Hindlimb muscle (tissue), 1 donor: ENCODE measurements at places on chromosomes 12 and 14.

GRCh38 chr14:83777516-83777915 lies 1752.4 kb upstream of the FLRT2 start:
- no peak for DNase-seq

GRCh38 chr14:69237142-69237541 lies 22.8 kb upstream of the GALNT16 start:
- DNase-seq = no peak

- no peak for DNase-seq
Observed at GRCh38 chr12:93080994-93081809, 152.1 kb upstream of the EEA1 start.

GRCh38 chr12:24950231-24950834 lies 1.4 kb upstream of the BCAT1 start:
- no peak for DNase-seq

DNA sequence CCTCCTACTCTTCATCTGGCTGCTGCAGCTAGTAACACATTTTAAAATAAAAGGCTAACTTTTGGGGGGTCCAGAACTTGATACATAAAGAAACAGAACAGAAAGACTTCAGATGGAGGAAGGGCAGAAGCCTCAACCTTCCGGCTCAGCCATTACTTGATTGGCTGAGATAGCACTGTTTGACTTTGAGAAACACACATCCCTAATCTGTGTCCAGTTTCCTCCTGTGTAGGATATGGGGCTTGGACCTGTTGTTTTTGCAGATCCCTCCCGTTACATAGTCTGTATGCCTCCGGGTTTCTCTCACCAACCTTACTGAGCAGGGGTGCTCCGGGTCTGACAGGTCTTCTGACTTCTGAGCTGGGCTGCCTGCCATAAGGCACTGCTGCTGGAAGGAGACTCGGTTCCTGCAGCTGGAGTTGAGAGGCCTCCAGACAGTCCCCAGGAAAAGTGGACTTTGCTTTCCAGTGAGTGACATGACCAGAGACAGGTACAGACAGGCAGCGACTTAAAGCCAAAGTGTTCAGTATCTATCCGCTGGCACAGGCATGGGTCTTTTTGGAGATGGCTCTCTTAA lies 8.3 kb upstream of the ZNF641 start:
- no peak for DNase-seq

GRCh38 chr12:42504049-42504448 lies 85.5 kb downstream of the PRICKLE1 start:
- DNase-seq = no peak

GRCh38 chr12:102765736-102766135 lies 151.3 kb downstream of the PAH start:
- DNase-seq = no peak

DNA sequence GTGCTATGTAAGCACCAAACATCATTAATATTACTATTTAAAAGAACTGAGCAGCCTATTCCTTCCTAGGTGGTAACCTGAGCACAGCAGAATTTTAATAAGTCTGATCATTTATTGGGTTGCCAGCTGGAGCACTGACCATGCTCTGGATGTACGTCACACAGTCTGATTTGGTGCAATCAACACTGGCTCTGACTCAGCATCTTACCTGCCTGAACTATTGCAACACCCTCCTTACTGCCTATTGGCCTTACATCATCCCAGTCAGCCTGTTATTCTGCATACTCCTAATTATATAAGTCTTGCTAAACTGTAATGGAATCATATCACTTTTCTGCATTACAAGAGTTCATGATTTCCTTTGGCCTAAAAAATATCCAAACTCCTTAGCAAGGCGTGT lies 149.7 kb downstream of the PTPRO start:
- DNase-seq = no peak

DNA sequence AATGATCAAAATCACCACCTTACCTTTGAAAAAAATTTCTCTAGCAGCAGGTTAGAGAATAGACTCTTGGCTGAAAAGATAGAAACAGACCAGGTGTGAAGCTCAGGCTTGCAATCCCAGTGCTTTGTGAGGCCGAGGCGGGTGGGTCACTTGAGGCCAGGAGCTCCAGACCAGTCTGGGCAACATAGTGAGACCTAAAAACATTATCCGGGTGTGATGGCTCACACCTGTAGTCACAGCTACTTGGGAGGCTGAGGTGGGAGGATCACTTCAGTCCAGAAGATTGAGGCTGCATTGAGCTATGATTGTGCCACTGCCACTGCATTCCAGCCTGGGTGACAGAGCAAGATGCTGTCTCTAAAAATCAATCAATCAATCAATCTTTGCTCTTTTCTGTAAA lies 105.3 kb upstream of the TBX3 start:
- no peak for DNase-seq

GRCh38 chr12:53055471-53056266 lies 5.8 kb downstream of the TNS2 start:
- no peak for DNase-seq

DNA sequence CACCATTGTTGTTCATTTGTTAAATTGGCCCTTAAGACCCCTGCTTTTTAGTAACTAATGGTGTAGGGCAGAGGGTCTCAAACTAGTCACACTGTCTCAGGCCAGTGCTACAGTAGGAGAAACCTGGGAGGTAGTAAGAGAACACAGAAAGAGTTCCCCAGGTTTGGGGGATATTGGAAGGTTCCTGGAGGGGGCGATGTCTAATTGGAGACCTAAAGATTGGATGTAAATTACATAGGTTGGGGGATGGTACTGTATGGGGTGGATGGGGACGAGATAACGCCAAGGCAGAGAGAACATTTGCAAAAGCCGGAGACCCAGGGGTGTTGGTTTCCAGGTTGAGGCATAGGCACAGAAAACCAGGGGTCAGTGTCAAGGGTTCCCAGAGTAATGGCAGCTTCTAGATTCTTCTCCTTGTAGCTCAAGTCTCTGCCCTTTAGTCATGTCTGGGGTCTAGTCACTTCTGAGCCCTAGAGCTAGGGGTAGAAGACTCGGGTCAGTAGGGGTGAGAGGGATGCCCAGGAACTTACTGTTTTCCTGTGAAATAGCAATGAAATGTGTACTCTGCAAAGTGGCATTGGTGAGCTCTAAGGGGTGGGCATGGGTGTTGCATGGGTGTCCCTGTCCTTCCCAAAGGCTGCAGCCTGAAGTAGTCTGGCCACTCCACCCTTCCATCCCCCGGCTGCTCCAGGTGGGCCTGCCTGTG lies 21.8 kb downstream of the PLEKHG3 start:
- no peak for DNase-seq

- peak; percentile 50 for DNase-seq
Observed at GRCh38 chr12:25249931-25250738, 594 bp downstream of the KRAS start.

GRCh38 chr12:119528241-119528640 lies 65.3 kb upstream of the TMEM233 start:
- no peak for DNase-seq

GRCh38 chr12:26686408-26686807 lies 146.6 kb downstream of the ITPR2 start:
- no peak for DNase-seq

GRCh38 chr14:75040507-75040906 lies 10.8 kb downstream of the MLH3 start:
- DNase-seq = no peak

DNA sequence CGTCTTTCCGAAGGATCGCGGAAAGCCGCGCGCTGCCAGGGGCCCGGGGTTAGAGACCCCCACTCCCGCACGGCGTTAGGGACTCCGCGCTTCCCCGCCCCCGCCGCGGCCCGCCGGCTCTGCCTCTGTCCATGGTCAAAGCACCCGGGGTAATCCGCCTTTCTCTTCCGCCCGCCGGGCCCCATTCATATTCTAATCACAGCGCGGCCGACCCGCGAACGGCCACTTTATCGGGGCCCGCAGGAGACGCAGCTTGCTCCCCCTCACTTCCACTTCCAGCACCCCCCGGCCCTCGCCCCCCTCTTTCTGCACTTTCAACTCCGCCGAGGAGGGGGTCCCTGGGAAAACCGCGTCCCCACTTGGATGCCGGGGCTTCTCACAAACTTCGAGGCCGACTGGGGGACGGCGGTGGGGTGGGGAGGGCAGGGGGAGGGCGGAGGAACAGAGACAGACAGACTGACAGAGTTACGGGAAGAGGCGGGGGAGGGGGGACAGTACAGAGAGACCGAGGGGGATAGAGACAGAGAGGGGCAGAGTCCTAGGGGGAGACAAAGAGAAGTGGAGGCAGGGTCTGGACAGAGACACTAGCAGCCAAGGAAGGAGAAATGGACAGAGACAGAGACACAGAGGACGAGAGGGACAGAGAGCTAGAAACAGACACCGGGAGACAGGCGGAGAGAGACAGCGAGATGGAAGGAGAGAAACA lies 1.1 kb upstream of the RFX4 start:
- no peak for DNase-seq

DNA sequence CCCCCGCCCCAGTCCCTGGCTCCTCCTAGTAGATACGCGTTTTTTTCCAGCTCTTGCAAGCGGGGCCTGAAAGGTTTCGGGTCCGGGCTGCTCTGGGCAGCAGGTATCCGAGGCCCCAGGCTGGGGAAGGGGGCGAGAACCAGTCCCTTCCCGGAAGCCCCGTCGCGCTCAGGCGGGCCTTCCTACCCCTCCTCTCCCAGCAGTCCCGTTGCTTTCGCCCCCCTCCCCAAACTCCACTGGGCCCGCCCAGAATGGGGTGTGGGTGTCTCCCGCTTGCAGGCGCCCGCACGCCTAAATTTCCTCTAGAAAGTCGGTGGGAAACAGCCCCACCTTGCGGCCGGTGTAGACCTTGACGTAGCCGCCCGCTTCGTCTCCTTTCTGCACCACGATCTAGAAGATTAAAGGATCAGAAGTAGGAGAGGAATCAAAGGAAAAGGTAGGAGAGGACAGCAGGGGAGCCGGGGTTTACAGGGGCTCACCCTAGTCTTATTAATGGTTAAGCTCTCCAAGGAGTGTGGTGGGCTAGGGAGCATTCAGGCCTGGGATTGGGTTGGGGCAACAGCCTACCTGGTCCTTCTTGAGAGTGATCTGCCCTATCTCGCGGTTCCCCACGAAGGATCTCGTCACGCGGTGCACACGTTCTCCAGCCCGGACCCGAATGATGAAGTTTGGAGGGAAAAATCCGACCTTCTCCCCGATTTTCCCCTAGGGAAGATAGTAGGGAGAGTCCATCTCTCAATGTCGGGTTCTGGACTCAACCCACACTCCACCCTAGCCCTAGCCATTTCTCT lies 7.3 kb downstream of the STAC3 start:
- DNase-seq = peak; percentile 63

DNA sequence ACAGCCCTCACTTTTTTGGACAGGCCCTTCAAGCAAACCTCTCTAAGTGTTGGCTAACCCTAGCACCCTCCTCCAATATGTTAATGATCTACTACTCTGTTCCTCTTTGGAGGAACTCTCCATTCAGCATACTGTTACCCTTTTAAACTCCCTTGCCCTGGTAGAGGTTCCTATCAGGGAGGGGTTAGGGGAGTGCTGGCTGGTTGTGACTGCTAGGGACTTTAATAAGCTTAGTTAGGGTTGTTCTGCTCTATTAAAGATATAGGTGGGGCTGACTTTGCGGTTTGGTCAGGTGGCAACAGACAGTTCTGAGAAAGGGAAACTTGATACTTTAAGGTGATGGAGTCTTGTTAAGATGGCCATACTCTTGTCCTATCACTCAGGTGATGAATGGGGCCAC lies 301.5 kb upstream of the FBXO33 start:
- no peak for DNase-seq

DNA sequence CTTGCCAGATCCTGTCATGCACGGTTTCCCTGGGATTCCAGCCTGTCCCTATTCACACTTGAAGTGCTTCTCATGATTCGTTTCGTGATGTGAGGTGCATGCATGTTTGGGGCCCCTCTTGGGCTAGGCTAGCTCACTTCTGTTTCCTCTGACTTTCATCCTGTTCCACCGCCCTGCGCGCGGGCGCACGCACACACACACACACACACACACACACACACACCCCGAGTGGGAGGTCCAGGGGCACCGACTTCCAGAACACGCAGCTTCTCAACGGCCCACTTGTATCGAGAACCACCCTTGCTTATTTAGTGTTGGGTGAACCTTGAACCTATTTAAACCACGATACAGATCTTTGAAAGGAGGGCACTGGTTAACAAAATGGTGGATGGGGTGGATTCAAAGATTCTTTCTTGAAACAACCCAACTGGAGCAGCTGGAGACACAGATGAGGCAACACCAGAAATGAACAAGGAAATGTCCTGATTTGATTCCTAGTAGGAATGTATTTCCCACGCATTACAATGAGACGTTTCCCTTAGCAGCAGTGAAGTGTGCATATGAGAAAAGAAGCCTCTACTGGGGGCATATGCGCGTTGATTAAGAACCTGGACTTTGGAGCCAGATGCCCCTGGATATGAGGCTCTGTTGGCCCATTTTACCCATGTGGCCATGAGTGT lies 16.3 kb downstream of the ELK3 start:
- DNase-seq = no peak

- DNase-seq = no peak
Observed at GRCh38 chr12:1655225-1655788, 26.3 kb downstream of the WNT5B start.

- DNase-seq = no peak
Observed at GRCh38 chr12:27261866-27262265, 17.8 kb downstream of the STK38L start.

GRCh38 chr12:122226366-122227125 lies 694 bp upstream of the DIABLO start:
- no peak for DNase-seq

DNA sequence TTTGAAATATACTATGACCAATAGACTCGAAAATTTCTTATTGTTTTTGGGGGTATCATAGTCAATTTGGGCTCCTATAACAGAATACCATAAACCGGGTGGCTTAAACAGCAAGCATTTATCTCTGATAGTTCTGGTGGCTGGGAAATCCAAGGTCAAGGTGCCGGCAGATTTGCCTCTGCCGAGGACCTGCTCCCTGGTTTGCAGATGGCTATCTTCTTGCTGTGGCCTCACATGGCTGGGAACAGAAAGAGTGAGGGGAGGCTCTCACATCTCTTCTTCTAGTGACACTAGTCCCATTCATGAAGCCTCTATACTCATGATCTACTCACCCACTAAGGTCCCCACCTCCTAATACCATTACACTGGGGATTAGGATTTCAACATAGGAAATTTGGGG lies 70.7 kb downstream of the BORCS5 start:
- no peak for DNase-seq

GRCh38 chr12:112001576-112001975 lies 11.4 kb downstream of the TMEM116 start:
- DNase-seq = no peak

GRCh38 chr12:77767756-77768343 lies 62.8 kb upstream of the NAV3 start:
- DNase-seq = no peak

DNA sequence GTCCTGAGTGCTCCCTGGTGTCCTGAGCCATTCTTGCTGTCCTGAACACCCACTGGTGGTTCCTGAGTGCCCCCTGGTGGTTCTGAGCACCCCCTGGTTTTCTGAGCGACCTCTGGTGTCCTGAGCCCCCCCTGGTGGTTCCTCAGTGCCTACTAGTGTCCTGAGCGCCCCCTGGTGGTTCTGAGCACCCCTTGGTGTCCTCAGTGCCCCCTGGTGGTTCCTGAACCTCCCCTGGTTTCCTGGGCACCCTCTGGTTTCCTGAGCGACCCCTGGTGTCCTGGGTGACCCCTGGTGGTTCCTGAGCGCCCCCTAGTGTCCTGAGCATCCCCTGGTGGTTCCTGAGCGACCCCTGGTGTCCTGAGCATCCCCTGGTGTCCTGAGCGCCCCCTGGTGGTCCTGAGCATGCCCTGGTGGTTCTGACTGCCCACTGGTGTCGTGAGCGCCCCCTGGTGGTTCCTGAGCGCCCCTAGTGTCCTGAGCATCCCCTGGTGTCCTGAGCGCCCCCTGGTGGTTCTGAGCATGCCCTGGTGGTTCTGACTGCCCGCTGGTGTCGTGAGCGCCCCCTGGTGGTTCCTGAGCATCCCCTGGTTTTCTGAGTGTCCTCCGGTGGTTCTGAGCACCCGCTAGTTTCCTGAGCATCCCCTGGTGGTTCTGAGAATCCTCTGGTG lies 473.1 kb downstream of the TMEM121 start:
- peak; percentile 1 for DNase-seq
